Stimulated activated CD8-positive, alpha-beta memory T cell treated with anti-CD3 and anti-CD28 coated beads, Interleukin-4, amount 100 ng/mL, for 4 hours (primary cell): ENCODE measurements at places on chromosomes 6 and 20.

DNA sequence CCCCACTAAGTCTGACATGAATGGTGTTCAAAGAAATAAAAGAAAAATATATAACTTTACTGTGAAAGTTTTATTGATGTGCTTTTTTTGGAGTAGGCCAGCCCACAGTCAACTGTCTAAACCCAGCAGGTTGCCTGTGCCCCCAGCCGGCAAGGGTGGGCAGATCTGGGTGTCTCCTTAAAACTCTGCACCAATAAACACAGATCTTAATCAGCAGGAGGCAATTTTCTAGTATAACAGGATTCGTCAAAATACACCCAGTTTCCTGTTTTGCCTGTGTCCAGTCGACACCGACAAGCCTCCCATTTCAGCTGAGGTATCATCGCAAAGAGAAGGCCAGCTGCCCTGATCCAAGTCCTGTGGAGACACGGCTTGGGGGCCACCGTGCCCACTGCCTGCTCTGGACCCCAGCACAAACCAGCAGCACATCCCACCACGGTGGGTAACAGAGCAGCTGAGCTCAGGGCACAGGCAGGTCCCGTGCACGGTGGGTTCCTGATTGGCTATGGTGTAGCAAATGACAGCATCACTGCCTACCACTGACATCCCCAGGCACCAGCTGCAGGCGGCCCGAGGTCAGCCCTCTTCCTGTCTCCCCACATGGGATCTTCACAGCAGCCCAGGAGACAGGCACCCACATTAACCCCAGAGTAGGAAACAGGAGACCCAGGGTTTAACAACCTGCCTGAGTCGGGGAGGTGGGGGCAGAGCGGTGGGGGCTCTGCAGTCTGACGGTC is 15.7 kb downstream of the BMP7 start:
- DNase-seq, result no peak

DNA sequence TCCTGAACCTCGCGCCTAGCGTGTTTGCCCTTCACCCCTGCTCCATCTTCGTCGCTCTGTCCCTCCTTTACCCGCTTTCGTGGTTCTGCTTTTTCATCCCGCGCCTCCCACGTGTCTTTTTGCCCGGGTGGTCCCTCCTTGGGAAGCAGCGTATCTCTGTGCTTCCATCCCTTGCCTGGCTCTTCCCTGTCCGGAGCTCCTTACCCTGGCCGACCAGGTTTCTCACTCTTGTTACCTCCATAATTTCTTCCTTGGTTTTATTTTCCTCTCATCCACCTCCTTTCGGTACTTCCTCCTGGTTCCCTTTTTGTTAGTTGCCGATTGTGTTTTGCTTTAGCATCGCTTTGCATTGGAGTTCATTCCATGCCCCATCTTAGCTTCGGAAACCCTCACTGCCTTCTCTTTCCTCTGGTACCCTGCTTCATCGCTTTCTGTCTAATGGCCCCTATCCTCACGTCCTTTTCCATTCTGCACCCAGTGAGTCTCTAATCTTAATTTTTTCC is 735 bp downstream of the FAM135A start:
- no peak for DNase-seq

DNA sequence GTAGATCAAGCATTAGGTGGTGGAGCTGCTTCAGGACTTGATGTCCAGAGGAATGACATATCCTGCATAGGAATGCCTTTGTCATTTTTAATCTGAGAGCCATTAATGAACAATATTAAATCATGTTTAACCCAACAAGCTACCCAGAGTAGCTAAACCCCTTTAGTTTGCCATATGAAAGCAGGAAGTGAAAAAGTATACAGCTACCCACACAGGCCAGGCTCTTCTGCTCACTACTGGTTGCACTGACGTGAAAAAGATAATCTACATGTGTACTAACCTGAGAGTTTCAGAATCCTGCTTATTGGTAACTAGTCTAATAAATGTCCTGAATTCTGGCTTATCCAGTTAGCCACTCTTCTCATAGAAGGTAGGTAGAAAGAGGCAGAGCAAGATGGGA is 19.9 kb downstream of the GLYATL3 start:
- no peak for DNase-seq

GRCh38 chr6:54681987-54682386 is 164.6 kb upstream of the FAM83B start:
- no peak for DNase-seq

- no peak for DNase-seq
Observed at GRCh38 chr6:80480421-80481157, 374.1 kb downstream of the BCKDHB start.

GRCh38 chr6:29502181-29502580 is 14.4 kb upstream of the MAS1L start:
- DNase-seq, result no peak

- no peak for DNase-seq
Observed at GRCh38 chr6:7150381-7151064, 42.8 kb downstream of the RREB1 start.

- no peak for DNase-seq
Observed at GRCh38 chr6:63526931-63527330, 45.3 kb upstream of the LOC128125822 start.

DNA sequence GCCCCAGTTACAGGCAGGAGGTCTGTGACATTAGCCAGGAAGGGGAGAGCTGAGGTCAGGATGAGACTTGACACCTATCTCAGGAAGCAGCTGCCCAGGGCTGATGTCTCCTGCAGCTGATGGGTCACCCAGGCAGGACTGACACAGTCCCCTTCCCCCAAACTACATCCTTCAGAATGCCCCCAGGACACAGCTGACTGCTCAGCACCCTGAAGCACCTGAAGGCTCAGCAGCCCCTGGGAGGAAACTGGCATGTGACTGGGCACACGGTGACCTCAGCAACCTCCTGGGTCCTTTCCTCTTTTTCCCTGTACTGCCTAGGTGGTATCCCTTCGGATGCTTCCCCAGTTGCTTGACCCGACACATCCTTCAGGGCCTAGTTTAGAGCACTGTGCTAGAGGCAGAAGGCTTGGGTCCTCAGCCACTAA is 1.9 kb downstream of the SDC4 start:
- no peak for DNase-seq

- DNase-seq, result no peak
Observed at GRCh38 chr6:23175391-23175790, 606.0 kb downstream of the HDGFL1 start.

- DNase-seq, result no peak
Observed at GRCh38 chr6:53567701-53568100, 22.8 kb upstream of the GCLC start.
